ENCODE measurements at places on chromosomes 7 and 10. TPM values are rescaled to one million over a fixed set of nuclear protein-coding genes. Genes with fewer than 3 reads are reported as not detected.

The UPK3B gene
- 11.6 TPM for total RNA-seq

- no peak for DNase-seq
Observed at GRCh38 chr10:15764892-15765454, 45.3 kb upstream of the ITGA8 start.

DNA sequence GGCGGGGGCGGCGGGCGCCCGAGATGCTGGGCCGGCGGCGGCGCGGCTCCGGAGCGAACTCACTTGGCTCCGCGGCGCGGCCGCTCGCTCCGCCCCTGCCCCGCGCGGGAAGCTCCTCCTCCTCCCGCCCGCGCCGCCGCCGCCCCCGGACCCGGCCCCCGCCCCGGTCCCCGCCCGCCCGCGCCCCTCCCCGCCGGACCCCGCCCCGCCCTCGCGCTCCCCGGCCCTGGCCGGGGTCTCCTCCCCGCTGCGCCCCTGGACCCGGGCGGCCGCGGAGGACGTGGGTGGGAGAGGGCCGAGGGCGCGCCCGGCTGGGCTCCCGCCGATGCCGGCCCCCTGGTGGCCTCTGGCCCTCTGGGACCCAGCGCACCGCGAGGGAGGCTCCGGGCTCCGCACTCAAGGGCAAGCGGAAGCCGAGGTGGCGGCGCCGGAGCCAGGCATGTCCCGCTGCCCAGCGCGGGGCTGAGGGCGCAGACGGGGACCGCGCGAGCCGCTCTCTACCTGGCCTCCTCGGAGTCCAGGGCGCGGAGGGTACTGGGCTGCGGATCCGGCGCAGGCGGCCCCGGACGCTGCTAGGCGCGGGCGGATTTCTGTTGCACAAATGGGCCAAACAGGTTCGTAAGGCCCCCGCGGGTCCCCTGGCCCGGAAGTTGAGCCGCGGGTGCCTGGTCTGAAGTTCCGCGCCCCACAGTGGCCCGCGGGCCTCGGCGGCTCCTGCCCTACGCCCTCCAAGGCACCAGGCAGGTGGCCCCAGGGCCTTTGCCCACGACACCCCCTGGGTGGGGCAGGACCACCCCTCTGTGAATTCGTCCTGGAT lies at the start of gene TCERG1L:
Gene TCERG1L, minus strand, starts transcription at position 61 of the 817 bp plus-strand sequence. CDS start 86 bp downstream, outside the sequence.
- no peak for DNase-seq

DNA sequence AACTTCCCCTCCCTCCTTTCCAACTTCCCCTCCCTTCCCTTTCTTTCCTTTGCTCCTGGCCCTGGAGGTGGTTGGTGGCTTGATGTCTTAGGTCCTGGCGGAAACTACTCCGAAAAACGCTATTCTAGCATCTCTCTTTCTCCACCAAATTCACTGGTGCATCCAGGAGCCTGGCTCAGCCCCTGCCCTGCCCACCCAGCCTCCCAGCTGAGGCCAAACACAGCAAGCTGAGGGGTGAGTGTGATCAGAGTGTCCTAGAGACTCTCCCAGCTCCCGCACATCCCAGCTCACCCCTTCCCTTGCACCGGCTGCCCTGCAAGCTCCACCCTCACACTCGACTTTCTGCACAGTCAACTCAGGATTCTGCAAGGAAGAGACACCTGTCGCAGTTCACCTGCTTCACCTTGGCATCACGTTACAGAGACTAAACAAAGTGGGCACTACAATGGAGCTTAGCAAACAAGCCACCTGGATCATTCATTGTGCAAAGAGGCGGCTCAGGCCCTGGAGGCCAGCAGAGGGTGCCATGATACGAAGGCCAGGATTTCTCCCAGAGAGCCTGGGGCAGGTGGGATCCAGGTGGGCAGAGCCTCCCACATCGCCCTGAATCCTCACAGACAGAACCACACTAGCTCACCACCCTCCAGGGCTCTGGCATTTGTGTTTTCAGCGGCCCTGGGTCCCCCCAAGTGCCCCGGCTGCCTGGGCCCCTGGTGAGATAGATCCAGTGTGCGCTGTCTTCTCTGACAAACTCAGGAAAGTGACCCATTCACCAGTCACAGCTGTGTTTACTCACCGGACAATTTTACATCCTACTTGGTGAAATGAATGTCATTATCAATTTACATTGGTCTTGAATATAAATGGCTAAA lies 169.6 kb downstream of the TCERG1L start:
- DNase-seq = no peak

DNA sequence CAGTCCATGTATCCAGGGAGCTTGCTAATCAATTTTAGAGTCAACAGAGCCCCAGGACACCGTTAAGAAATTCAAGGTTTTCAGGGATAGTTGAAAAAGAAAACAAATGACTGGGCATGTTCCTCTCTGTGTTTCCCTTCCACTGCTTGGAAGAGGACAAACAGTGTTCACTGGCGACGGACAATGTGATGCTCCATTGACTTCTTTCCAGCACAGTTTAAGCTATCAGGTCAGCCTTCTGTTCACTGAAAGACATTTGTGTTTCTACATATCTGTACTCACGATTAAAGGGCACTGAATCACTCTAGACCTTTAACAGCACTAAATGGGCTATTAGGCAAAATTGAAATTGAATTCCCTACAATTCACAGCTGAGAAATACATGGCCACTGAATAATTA lies 123.6 kb downstream of the RNLS start:
- DNase-seq = no peak

GRCh38 chr10:58697691-58698090 lies 185.0 kb downstream of the BICC1 start:
- DNase-seq = no peak

DNA sequence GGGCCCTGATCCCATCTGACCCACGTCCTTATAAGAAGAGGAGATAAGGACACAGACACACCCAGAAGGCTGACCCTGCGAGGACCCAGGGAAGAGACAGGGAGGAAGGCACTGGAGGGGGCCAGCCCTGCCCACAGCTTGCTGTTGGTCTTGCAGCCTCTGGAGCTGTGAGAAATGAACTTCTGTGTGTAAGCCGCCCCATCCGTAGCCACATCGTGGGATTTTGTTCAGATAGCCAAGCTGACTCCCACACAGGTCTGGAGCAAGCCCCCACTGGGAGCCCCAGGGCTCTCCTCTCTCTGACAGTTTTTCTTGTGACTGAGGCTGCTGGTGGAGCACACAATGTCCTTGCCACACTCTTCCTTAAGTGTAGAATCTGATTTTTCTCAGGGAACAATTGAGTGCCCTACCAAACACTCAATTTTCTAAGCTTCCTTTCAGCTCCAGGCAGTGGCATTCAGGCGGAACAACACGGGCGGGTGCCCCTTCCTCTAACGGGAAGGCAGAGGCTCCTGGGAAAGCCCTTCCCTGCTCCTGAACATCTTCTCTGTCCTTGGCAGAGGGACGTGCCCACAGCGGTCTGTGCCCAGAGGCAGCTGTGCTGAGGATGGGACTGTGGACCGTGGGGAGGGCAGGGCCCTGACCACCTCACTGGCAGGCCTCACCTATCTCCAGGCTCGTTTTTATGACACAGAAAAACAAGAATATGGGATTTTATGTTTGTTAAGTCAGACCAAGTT lies 160.6 kb upstream of the SHH start:
- DNase-seq = no peak

The ADD3 gene
- total RNA-seq = 342 TPM

- DNase-seq = no peak
Observed at GRCh38 chr10:59047957-59048618, 128.4 kb upstream of the PHYHIPL start.

- no peak for DNase-seq
Observed at GRCh38 chr10:27774831-27775230, 29.2 kb upstream of the MKX start.

Data from transverse colon (tissue), 4 donors.